ENCODE measurements at places on chromosomes 6 and 20. TPM values are rescaled to one million over a fixed set of nuclear protein-coding genes. Genes with fewer than 3 reads are reported as not detected.

CRISP2 gene
- not detected for total RNA-seq

- no peak for DNase-seq
- no peak overlapping the region for H3K27ac ChIP-seq
- no peaks in the 10 kb centered on the region for H3K36me3 ChIP-seq
- H3K4me3 ChIP-seq: no peak overlapping the region
- no peaks in the 10 kb centered on the region for H3K27me3 ChIP-seq
- no peaks in the 10 kb centered on the region for H3K4me1 ChIP-seq
Measured at GRCh38 chr20:13238001-13238653, 17.1 kb downstream of the ISM1 start.

DNA sequence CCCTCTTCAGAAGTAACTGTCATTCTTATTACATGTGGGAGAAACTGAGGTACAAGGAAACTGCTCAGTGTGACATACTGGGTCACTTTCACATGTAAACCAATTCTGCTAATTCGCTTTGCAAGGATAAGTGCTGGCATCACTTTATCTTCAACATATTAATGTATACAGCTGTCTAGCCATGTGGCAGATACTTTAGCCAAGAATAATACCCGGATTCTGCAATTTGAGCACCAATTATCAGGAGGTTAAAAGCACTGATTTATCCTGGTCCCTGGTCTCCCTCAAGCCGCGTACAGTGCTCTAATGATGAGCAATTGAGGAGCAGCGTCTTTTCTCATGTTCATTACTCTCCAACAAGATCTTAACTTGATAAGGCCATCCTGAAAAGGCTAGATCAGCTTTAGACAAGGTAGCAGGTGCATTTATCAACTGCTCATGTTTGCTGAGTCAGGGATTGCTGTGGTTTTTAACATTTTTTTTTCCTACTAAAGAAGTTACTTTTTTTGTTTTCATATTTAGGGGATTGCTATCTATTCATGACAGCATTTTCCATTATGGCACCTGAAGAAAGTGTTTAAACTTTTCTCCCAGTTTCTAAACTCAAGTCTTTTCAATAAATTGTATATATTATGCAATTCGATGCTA, 1066.3 kb upstream of the MAP3K7 start:
- no peak overlapping the region for H3K4me3 ChIP-seq
- H3K4me1 ChIP-seq: no peaks in the 10 kb centered on the region
- no peaks in the 10 kb centered on the region for H3K27me3 ChIP-seq
- no peak for DNase-seq
- no peak overlapping the region for H3K27ac ChIP-seq

DNA sequence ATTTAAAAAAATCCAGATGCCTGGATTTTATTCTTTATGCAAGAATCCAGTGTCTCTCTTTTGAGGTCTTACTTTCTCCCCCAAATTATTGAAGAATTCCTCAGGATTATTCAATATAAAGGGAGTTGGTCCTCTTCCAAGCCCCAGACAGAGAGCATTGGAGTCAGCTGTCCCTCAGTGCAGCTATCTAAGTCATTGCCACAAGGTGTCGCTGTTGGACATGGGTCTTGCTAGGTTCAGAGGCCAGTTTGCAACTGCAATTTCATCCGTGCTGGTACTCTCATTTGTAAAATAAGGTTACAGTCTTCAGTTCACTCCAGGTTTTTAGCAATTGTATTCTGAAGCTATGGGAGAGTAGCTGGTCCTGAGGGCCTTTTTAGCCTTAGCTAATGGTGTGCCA, 27.8 kb downstream of the CCN2 start:
- no peaks in the 10 kb centered on the region for H3K27me3 ChIP-seq
- no peaks in the 10 kb centered on the region for H3K36me3 ChIP-seq
- H3K4me1 ChIP-seq: no peaks in the 10 kb centered on the region
- DNase-seq: no peak

GRCh38 chr6:80209430-80209829, 103.0 kb downstream of the BCKDHB start:
- no peak overlapping the region for H3K4me3 ChIP-seq
- no peaks in the 10 kb centered on the region for H3K36me3 ChIP-seq
- H3K27me3 ChIP-seq: no peaks in the 10 kb centered on the region
- no peak for DNase-seq
- H3K4me1 ChIP-seq: no peaks in the 10 kb centered on the region

GRCh38 chr20:19381947-19382346, 169.5 kb downstream of the SLC24A3 start:
- H3K27ac ChIP-seq: no peak overlapping the region
- H3K4me1 ChIP-seq: no peaks in the 10 kb centered on the region
- H3K36me3 ChIP-seq: no peaks in the 10 kb centered on the region
- H3K27me3 ChIP-seq: no peaks in the 10 kb centered on the region

TMEM170B gene
- total RNA-seq: 0.53 TPM

DNA sequence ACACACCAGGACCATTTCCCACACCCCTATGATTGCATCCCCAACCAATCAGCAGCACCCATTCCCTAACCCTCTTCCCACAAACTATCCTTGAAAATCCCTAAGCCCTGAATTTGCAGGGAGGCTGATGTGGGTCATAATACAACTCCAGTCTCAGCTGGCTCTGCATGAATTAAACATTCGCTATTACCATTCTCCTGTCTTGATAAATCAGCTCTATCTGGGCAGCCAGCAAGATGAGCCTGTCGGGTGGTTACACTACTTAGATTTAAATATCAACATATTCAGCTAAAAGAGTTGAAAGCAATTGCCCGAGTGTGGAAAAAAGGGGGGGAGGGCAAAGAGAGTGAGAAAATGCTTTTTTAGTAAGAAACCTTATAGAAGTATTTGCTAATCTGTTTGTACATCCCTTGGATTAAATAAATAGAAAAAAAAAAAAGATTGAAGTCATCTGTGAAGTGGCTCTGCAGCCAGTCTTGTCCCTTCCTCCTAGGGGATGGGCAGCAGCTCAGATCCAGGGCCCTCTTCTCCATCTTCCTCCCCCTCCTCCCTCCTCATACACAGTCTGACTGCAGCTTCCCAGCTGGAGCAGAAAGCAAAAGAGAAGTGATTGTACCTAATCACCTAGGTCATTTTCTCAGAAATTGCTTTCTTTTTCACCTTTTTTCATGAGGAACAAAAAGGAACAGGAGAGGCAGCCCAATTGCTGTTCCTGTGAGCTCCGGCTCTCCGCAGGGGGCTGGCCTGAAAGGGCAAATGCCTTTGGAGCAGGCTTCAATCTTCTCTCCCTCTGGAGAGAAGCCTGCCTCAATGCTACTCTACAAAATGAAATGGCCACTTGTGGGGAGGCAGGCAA, 356.6 kb upstream of the SULF2 start:
- H3K27ac ChIP-seq: no peak overlapping the region
- DNase-seq: no peak
- no peaks in the 10 kb centered on the region for H3K36me3 ChIP-seq
- no peaks in the 10 kb centered on the region for H3K4me1 ChIP-seq
- no peak overlapping the region for H3K4me3 ChIP-seq

GRCh38 chr20:39808613-39809012, 846.5 kb downstream of the DHX35 start:
- no peak overlapping the region for H3K27ac ChIP-seq
- no peaks in the 10 kb centered on the region for H3K4me1 ChIP-seq
- no peaks in the 10 kb centered on the region for H3K36me3 ChIP-seq
- no peak for DNase-seq
- H3K4me3 ChIP-seq: no peak overlapping the region

- DNase-seq: no peak
- no peaks in the 10 kb centered on the region for H3K27me3 ChIP-seq
- H3K4me1 ChIP-seq: no peaks in the 10 kb centered on the region
- peaks cover 5% of the 10 kb centered on the region for H3K36me3 ChIP-seq
- no peak overlapping the region for H3K4me3 ChIP-seq
Measured at GRCh38 chr6:100573166-100573565, 108.4 kb upstream of the SIM1 start.

GRCh38 chr6:17258749-17259148, 22.4 kb upstream of the RBM24 start:
- no peak overlapping the region for H3K27ac ChIP-seq
- no peaks in the 10 kb centered on the region for H3K36me3 ChIP-seq

GRCh38 chr20:56439771-56440291, 27.8 kb downstream of the CASS4 start:
- H3K4me1 ChIP-seq: no peaks in the 10 kb centered on the region
- H3K27me3 ChIP-seq: no peaks in the 10 kb centered on the region
- no peak overlapping the region for H3K4me3 ChIP-seq
- H3K36me3 ChIP-seq: no peaks in the 10 kb centered on the region
- no peak for DNase-seq

DNA sequence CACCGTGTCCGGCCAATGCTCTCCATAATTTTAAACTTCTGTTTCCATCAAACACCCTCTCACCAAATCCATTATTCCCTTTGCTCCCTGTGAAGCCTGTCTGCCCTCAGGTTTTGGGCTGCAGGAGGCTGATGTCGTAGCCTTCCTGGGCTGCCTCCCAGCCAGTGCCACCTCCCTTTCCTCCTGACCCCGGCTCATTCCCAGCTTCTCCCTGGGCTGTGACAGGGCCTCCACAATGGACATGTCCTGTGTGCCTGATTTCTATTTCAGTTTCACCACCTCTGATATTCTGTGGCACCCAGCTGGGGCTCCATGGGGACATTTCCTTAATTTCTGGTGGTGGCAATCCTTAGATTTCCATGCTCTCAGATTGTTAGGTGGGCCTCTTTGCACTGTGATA, 28.8 kb downstream of the IL20RA start:
- no peak overlapping the region for H3K4me3 ChIP-seq
- no peaks in the 10 kb centered on the region for H3K4me1 ChIP-seq
- no peaks in the 10 kb centered on the region for H3K36me3 ChIP-seq
- no peaks in the 10 kb centered on the region for H3K27me3 ChIP-seq
- DNase-seq: no peak

DNA sequence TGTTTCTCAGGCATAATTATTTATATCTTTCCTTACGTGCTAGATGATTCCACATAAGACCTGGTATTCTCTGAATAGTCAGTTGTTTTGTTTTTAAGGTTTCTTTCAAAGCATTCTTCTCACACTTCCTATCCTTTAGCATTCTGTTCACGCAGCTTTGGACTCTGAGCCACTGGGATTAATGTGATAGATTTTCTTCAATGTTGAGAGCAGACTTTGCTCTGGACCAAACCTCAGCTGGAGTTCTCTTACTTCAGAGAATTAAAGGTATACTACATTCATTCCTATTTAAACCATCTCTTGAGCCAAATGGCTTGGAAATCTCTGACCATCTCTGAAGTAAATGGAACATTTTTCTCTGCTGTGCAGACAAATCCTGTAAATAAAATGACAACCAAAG, 70.7 kb upstream of the TRAF3IP2 start:
- peaks cover 3% of the 10 kb centered on the region for H3K36me3 ChIP-seq
- no peaks in the 10 kb centered on the region for H3K27me3 ChIP-seq
- H3K4me3 ChIP-seq: no peak overlapping the region
- DNase-seq: no peak
- no peak overlapping the region for H3K27ac ChIP-seq
- peaks cover 13% of the 10 kb centered on the region for H3K4me1 ChIP-seq

DNA sequence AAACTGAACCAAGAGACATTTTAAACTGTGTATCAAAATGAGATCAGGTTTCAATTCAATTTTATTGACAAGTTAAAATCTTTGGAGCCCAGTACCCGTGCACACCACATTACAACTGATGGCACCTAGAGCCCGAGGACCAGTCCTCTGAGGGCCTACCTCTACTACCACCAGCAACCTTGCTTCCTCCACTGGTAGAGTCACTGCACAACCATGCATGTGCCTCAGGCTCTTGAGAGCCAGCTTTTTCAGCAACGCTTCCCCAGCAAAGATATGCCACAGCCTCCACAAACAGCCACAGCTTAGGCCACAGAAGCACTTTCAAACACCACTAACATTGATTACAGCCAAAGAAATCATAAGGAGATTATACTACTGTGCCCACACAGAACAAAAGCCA, 328.6 kb upstream of the RNF217 start:
- H3K4me3 ChIP-seq: no peak overlapping the region
- no peak overlapping the region for H3K27ac ChIP-seq
- H3K36me3 ChIP-seq: no peaks in the 10 kb centered on the region
- H3K27me3 ChIP-seq: no peaks in the 10 kb centered on the region
- DNase-seq: no peak

GRCh38 chr6:134171517-134171916, 119.1 kb upstream of the SLC2A12 start:
- no peaks in the 10 kb centered on the region for H3K27me3 ChIP-seq
- no peak overlapping the region for H3K4me3 ChIP-seq
- DNase-seq: no peak
- H3K4me1 ChIP-seq: no peaks in the 10 kb centered on the region
- no peak overlapping the region for H3K27ac ChIP-seq
- peaks cover 41% of the 10 kb centered on the region for H3K36me3 ChIP-seq

DNA sequence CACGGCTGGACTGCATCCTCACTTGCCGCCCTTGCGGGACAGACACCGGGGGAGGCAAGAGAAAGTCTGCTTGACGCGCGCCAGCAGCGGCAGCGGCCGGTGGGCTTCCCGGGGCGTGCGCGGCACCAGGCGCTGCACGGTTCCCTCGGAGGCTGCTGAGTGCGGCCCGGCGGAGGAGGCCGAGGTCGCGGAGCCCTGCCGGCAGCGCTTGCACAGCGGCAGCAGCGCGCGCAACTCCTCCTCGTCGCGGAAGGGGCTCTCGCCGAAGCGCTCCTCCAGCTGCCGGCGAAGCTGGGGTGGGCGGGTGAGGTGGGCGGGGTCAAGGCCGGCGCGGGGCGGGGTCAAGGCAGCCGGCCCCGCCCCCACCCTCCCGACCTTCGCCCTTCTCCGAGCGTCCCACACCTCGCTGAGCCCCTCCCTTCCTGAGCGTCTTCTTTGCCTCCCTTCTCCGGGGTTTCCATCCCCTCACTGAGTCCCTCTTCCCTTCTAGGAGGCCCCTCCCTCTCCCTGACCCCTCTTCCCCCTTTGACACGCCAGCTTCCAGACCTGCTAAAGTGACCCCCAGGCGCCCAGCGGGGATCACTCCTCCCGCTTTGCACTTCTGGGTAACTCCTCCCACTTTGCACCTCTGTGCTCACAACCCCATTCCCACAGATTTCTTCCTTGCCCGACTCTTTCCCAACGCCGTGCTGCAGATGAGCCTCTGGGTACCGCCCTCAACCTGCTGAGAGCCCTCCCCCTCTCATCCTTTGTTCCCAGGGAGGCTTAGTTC, 8.8 kb downstream of the DUSP15 start:
- no peak for DNase-seq
- no peak overlapping the region for H3K27ac ChIP-seq
- no peaks in the 10 kb centered on the region for H3K27me3 ChIP-seq
- peaks cover 10% of the 10 kb centered on the region for H3K4me1 ChIP-seq
- H3K36me3 ChIP-seq: no peaks in the 10 kb centered on the region
